A375 (cell line): ENCODE measurements at places on chromosomes 1 and 21. TPM values are rescaled to one million over a fixed set of nuclear protein-coding genes. Genes with fewer than 3 reads are reported as not detected.

The KCNJ10 gene
- total RNA-seq, result not detected in 2 replicates

The GNAI3 gene
- total RNA-seq, result 6.8 and 7.1 TPM in 2 replicates

The CDC7 gene
- 4.3 and 6.2 TPM in 2 replicates for total RNA-seq

The GJA5 gene
- total RNA-seq, result 1.2 and 1.3 TPM in 2 replicates

The SPRR5 gene
- total RNA-seq, result not detected in 2 replicates

The SYCP1 gene
- not detected in 2 replicates for total RNA-seq

The LYSMD1 gene
- total RNA-seq, result 13.2 and 15.1 TPM in 2 replicates

The TNFRSF14 gene
- 8.8 and 9.9 TPM in 2 replicates for total RNA-seq

The DNM3 gene
- total RNA-seq, result 6.6 and 7.1 TPM in 2 replicates

The BCAR3 gene
- total RNA-seq, result 110 and 117 TPM in 2 replicates

The ANXA9 gene
- 2.4 and 2.7 TPM in 2 replicates for total RNA-seq

The TMEM82 gene
- not detected in 2 replicates for total RNA-seq

The C1orf87 gene
- not detected in 2 replicates for total RNA-seq

The LAMB3 gene
- total RNA-seq, result 14.7 and 24.7 TPM in 2 replicates

The LAD1 gene
- total RNA-seq, result 4.4 and 6.4 TPM in 2 replicates

The TEX38 gene
- total RNA-seq, result not detected in 2 replicates

The VSIG8 gene
- total RNA-seq, result not detected in 2 replicates

The PODN gene
- total RNA-seq, result not detected in 2 replicates

The NECTIN4 gene
- total RNA-seq, result 0.27 and 1.2 TPM in 2 replicates

The ZNF697 gene
- 27.9 and 31.6 TPM in 2 replicates for total RNA-seq

The SYT14 gene
- total RNA-seq, result 3.2 and 3.8 TPM in 2 replicates

The CFAP74 gene
- not detected in 2 replicates for total RNA-seq

The TADA1 gene
- total RNA-seq, result 13.7 and 14.1 TPM in 2 replicates

The FMO3 gene
- total RNA-seq, result not detected in 2 replicates

The HRNR gene
- 0.03 TPM in 1 of 2 replicates, not detected in the other for total RNA-seq

The HCRTR1 gene
- total RNA-seq, result not detected in 2 replicates

The VWA5B1 gene
- total RNA-seq, result not detected in 2 replicates

The DENND2D gene
- total RNA-seq, result not detected in 2 replicates

The PBX1 gene
- total RNA-seq, result 8.7 and 9.0 TPM in 2 replicates

The C4BPA gene
- not detected in 2 replicates for total RNA-seq

The F5 gene
- total RNA-seq, result not detected in 2 replicates

The CRNN gene
- total RNA-seq, result not detected in 2 replicates

The GREM2 gene
- total RNA-seq, result not detected in 2 replicates

The RAB3B gene
- 0.75 and 0.98 TPM in 2 replicates for total RNA-seq

The TSPEAR gene
- not detected in 2 replicates for total RNA-seq

The FCRL3 gene
- total RNA-seq, result not detected in 2 replicates

The ALDH4A1 gene
- total RNA-seq, result 11.3 and 13.6 TPM in 2 replicates

The CR1 gene
- total RNA-seq, result not detected in 2 replicates

The FOXJ3 gene
- total RNA-seq, result 31.0 and 31.1 TPM in 2 replicates

The FCAMR gene
- total RNA-seq, result not detected in 2 replicates

The ASCL5 gene
- total RNA-seq, result not detected in 2 replicates

The ESPN gene
- total RNA-seq, result 12.2 and 15.3 TPM in 2 replicates

The FTCD gene
- 0.05 TPM in 1 of 2 replicates, not detected in the other for total RNA-seq

The ICOSLG gene
- total RNA-seq, result 0.26 and 0.27 TPM in 2 replicates

The CFHR3 gene
- total RNA-seq, result 0.19 and 0.93 TPM in 2 replicates
